Stimulated activated CD4-positive, alpha-beta T cell treated with anti-CD3 and anti-CD28 coated beads, Interleukin-12 subunit alpha, Interleukin-12 subunit beta, amount 100 ng/mL, for 24 hours (primary cell): ENCODE measurements at places on chromosomes 5 and 9.

- DNase-seq = no peak
Observed at GRCh38 chr5:79602889-79603288, 9.4 kb upstream of the TENT2 start.

DNA sequence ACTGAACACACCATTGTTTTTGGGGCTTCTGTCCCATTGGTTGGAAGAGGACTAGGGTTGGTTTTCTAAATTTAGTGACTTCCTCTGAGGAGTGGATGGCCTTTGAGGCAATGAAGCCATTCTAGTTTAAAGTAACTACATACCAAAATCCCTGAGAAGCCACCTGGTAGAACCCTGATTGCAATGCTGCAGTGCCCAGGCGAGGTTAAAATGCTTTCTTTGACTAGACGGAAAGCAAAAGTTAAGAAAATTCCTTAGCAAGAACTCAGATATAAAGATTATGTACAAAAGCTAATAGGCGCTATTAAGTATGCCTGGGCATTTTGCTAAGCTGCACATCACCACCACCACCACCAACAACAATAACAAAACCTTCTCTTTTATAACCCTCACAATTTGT is 20.6 kb downstream of the GLRX start:
- DNase-seq = no peak

DNA sequence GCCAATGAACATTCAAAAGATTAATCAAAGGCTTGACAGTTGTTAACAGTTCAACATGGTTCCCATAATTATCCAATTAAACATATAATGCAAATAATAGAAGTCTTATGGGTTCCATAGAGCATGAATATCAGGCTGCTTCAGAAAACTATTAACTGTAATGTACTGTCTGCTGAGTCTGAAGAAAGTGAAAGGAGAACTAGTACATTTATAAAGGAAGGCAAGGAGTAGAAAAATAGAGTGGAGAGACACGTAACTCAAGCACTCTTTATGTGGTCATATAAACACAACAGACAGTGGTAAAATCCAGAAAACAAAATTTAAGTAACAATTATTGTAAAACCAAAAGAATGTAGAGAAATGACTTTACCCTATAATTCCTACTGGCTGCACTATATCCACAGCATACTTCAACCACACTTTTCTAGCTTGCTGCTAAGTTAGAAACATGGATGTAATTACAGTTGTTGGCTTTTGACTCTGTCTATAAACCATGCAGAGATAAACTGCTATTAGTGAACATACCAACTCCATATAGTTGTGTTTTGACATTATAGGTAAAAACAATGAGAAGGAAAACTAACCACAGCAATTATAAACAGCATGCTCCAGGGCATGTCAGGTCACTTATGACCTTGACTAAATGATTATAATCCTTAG is 32.7 kb downstream of the NFIB start:
- no peak for DNase-seq

- no peak for DNase-seq
Observed at GRCh38 chr5:147305147-147305546, 70.3 kb downstream of the STK32A start.

DNA sequence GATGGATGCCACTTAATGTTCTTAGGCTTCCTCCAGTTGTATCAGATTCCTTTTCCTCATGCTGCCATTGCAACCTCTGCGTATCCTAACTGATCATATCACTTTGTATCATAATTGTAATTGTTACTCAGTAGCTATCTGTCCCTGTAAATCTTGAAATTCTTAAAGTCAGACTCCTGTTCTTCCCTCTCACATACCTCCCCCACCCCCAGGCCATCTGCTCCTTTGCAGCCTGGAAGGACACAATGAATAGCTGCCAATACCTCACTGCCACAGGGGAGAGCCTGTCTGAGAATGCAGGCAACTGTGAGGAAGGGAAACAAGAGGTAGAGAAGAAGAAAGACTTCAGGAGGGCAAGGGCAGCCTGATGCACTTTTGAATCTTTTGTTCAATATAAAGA is 228.5 kb downstream of the ENC1 start:
- DNase-seq = no peak

GRCh38 chr5:59684388-59685190 is 208.9 kb downstream of the PDE4D start:
- no peak for DNase-seq

GRCh38 chr5:67021521-67021920 is 175.1 kb downstream of the CD180 start:
- no peak for DNase-seq

GRCh38 chr9:90967145-90967538 is 165.5 kb downstream of the SYK start:
- DNase-seq = no peak

GRCh38 chr5:67902497-67902830 is 313.1 kb upstream of the PIK3R1 start:
- DNase-seq = no peak
